ENCODE measurements at places on chromosomes 6 and 20.

GRCh38 chr6:138307816-138308730 is 69.6 kb upstream of the SMIM28 start:
- no peak for DNase-seq

GRCh38 chr20:17620371-17621228 is 50.7 kb downstream of the DSTN start:
- no peak for DNase-seq

DNA sequence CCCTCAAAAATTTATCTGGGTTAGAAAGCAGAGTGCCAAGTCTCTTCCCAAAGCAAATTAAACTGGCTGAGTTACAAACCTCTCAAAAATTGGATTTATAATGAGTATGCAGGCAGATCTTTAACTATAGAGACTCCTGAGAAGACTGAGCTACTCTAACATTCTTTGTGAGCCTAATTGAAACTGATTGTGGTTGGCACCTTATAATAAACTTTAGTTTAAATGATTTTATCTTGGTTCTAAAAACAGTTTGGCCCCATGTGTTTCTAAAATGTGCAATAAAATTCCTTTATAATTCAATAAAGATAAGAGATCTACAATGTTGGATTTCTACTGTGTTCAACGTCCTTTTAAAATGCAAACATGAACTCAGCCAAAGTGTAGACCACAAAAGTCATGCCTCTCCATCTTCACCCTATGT is 480.2 kb upstream of the RNF217 start:
- no peak for DNase-seq

DNA sequence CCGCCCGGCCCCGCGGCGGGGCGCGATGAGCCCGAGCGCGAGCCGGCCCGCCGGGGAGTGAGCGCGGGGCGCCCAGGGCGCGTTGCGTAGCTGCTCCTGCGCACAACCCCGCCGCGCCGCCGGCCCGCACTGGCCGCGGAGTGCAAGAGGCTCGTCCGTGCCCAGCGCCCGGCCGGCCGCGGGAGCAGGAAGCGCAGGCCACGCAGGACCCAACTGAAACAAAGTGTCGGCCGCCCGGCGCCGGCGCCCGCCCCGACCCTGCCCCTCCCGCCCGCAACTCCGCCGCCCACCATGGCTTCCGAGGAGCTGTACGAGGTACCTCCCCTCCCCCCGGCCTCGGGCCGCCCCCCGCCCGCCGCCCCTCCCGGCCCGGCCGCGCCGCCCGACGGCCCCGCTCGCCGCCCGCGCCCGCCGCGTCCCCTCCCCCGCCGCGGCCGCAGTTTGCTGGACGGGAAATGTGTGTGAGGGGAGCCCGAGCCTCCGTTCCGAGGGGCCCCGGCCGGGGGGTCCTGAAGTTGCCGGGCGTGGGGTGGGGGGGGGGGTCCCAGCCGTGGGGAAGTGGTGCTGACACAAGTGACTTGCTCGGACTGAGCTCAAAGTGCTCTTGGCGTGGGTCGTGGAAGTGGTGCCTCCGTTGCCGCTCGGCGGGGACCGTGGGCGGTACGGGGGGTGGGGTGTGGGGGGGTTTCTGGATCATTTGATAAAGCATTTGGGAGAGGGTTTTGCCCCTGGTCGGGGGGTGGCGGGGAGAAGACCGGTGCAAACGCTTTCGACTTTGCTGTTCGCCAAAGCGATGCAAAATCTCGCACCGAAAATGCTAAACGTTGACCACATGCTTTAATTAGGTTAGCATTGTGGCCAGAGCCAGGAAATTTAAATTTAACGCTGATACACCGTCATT is 539 bp downstream of the CDYL start:
- no peak for DNase-seq

- no peak for DNase-seq
Observed at GRCh38 chr6:161226009-161226964, 47.6 kb downstream of the AGPAT4 start.

- no peak for DNase-seq
Observed at GRCh38 chr6:170005665-170006064, 254.2 kb downstream of the ERMARD start.

DNA sequence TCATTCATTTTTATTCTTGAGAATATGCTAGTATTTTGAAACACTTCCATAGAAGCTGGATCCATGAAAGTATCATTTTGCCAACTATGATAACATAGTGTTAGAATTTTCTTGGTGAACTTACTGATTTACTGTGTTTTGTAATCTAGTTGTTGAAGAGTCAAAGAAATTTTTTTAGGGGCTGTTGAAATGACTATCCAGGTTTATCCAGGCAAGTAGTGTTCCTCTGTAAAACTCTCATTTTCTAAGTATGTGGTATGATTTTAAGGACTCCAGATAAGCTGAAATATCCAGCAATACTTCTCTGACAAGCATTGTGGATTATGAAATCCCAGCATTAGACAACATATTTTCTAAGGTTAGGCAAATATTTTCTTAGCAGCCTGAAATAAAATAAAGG is 95.9 kb downstream of the GRIK2 start:
- no peak for DNase-seq

DNA sequence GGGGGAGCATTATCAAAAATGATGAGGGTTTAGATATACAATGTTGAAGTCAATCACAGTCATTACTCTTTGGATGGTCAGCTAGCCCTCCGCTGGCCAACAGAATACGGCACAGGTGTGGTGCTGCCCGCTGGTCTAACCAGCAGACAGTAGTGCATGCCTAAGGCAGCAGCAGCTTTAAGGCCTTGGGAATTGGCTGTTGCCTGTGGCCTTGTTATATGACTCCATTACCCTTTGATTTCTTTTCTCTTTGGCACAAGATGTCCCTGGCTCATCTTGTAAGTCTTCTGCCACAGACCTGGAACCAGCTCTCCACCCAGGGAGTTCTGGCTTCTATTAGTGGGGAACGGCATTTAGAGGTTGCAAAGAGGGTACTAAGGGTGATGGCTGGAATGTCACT is 110.2 kb downstream of the WDR27 start:
- no peak for DNase-seq

DNA sequence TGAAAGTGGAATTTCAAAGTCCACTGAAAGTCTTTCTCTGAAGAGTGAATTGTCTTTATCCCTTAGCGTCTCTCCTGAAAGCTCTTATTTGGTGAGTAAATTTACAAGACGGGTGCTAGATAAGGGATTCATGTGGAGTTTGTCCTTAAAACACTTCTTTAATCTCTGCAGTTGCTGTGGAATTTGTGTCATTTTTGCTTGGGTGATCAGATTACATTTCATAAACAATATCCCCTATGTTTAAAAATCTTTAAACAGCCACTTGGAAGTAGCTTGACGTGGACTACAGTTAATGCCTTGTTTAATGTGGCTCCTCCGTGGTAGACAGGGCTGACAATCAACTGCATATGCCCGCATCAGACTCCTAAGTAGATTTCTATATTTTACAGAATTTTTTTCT is 175.4 kb upstream of the ZNF217 start:
- DNase-seq = no peak

- no peak for DNase-seq
Observed at GRCh38 chr6:169371344-169372127, 117.9 kb upstream of the THBS2 start.

DNA sequence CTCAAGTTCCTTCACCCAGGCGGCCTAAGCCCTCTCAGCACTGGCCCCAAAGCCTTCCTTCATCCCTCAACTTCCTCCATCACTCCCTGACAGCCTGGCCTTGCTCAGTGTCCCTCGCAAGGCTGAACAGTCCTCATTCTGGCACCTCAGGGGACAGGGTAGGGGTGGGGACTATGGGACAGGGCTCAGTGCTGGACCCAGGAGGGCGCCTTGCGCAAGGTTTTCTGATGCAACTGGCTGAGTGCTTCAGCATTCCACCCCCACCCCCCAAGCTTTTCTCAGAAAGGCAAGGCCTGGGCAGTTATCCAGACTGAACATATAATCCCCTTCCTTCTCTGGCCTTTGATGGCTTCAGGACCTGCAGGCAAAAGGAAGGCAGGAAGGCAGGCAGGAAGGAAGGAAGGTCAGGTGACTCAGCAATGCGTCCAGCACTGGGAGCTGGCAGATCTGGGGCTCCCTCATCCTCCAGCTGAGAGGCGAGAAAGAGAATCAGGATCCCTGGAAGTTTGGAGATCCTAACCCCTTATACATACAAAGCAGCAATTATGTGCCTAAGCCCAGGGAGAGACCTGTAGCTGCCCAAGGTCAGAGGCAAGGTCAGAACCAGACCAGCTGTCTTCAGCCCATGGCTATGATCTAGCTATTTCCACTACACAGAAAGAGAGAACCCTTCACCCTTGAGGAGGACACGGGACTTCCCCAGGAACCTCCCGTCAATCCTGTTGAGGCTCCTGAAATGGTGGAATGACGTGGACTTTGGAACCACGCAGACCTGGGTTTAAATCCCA is 8.6 kb upstream of the TRIB3 start:
- DNase-seq = no peak

- DNase-seq = no peak
Observed at GRCh38 chr20:56566621-56567020, 33.6 kb downstream of the FAM209B start.

DNA sequence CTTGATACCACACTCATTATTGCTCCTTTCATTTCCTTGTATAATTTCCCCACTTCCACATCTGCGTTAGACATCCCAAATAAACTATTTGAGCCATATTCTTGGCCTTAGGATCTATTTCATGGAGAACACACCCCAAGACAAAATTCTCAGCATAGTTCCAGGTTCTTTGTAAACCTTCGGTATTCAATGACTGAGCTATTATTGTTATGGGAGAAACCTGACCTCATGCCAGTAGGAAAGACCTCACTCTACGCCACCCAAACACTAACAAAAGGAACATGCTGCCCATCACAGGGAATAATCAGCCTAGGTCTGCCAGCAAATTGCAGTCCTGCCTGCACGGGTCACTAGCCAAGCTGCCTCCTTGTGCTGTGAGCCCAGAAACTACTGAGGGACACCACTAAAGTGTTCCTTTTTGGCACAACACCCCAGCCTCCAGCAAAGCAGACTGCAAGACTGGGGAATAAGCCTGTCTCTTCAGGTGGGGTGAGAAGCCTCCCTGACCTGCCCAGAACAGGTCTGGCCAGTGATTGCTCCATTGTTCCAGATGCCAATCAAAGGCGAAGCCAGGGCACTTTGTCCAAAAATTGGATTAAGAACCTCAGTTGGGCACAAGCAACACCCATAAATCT is 371.8 kb downstream of the MAFB start:
- DNase-seq = no peak

GRCh38 chr6:158014505-158015187 is 33.0 kb downstream of the SYNJ2 start:
- no peak for DNase-seq

GRCh38 chr6:164097551-164098398 is 683.3 kb downstream of the QKI start:
- no peak for DNase-seq

- DNase-seq = no peak
Observed at GRCh38 chr20:14264869-14265268, 72.5 kb downstream of the FLRT3 start.

DNA sequence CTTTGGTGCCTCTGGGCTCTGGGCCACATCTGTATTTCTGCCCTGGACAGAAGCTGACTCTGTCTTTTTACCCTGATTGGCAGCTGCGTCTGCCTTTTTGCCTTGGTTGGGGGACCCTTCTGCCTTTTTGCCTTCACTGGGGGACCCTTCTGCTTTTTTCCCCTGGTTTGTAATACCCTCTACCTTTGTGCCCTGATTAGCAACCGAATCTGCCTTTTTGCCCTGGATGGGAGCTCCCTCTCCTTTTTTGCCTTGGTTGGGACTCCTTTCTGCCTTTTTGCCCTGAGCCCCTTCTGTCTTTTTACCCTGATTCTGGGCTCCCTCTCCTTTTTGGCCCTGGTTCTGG is 23.4 kb downstream of the RRBP1 start:
- no peak for DNase-seq

- DNase-seq = no peak
Observed at GRCh38 chr20:5863040-5863833, 87.1 kb downstream of the TRMT6 start.

DNA sequence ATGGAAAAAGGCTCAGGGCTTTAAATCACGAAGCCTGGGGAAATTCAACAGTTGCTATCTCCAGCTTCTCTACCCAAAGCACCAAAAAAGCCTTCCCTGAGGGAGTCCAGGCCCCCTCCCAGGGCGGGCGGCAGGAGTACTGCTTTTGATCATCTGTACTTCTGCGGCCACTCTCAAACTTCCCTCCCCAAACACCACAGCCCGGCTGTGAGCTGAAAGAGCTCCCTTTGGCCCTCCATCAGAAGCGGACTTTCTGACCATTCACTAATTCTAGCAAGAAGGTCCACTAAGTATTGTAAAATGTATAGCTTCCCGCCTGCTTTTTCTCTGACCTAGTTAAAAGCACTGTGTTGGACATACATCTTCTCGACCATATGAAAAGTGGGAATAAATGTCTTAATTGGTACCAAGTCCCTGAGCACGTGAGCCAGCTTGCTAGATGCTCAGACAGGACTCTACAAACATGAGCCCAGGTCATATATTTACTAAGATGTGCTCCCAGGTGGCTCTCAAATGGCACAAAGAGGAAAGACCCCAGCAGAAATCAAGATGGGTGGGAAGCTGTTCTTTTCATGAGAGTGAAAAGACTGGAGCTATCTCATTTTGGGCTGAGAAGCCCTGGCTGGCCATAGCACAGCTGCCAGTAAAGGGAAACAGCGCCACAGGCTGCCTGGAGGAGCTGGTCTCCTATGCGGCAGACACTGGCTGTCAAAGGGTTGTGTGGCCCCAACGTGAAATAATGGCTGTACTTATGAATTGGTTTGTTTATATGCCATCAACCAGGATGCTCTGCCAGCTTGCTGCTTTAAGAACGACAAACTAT is 58.6 kb downstream of the GFOD1 start:
- no peak for DNase-seq

GRCh38 chr6:136737871-136738691 is 54.2 kb downstream of the MAP3K5 start:
- DNase-seq = no peak

GRCh38 chr6:37279366-37280134 is 21.6 kb upstream of the TMEM217 start:
- no peak for DNase-seq

- no peak for DNase-seq
Observed at GRCh38 chr6:166563805-166564204, 22.7 kb downstream of the RAMACL start.

GRCh38 chr6:48957781-48958180 is 505.3 kb downstream of the MMUT start:
- no peak for DNase-seq

DNA sequence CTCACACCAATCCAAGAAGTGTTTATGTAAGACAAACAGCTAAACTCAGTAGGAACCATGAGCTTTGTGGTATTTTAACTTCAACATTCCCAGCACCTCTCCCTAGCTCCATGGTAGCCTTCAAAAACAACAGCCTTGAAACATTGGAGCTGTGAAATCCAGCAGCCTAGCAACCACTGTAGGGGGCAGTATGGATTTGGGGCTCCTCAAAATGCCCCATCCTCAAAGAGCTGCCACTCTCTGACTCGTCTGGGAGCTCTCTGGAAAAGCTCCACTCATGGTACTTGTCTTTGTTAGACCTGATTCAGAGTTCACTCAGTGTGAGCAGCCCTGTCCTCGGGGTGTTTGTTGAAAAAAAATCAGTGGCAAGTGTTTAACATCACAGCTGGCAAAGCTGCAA is 82.9 kb downstream of the KIF6 start:
- no peak for DNase-seq

GRCh38 chr20:24388828-24389380 is 80.5 kb upstream of the SYNDIG1 start:
- DNase-seq = no peak

- no peak for DNase-seq
Observed at GRCh38 chr6:90074161-90074850, 180.0 kb downstream of the GJA10 start.
